Fibroblast of lung (primary cell): ENCODE measurements at places on chromosomes 12 and 14. TPM values are rescaled to one million over a fixed set of nuclear protein-coding genes. Genes with fewer than 3 reads are reported as not detected.

Gene GZMB
- total RNA-seq, result not detected in 2 replicates

Gene RPS6KA5
- 1.0 and 2.0 TPM in 2 replicates for total RNA-seq

Gene POC1B
- total RNA-seq, result 16.7 and 18.0 TPM in 2 replicates

Gene CCDC175
- total RNA-seq, result not detected in 2 replicates

Gene NR4A1
- 2.1 and 3.8 TPM in 2 replicates for total RNA-seq

Gene MUCL1
- total RNA-seq, result not detected in 2 replicates

Gene NDUFA9
- total RNA-seq, result 21.3 and 42.6 TPM in 2 replicates

Gene LARP4
- 33.9 TPM in 2 replicates for total RNA-seq

Gene GPHN
- 9.8 and 13.9 TPM in 2 replicates for total RNA-seq

Gene DTX1
- total RNA-seq, result 0.26 TPM in 1 of 2 replicates, not detected in the other

Gene IL26
- total RNA-seq, result 0.26 TPM in 1 of 2 replicates, not detected in the other

Gene CD163L1
- 0.33 TPM in 1 of 2 replicates, not detected in the other for total RNA-seq

GRCh38 chr12:64780132-64780530 lies 20.9 kb upstream of the GNS start:
- DNase-seq, result no peak

DNA sequence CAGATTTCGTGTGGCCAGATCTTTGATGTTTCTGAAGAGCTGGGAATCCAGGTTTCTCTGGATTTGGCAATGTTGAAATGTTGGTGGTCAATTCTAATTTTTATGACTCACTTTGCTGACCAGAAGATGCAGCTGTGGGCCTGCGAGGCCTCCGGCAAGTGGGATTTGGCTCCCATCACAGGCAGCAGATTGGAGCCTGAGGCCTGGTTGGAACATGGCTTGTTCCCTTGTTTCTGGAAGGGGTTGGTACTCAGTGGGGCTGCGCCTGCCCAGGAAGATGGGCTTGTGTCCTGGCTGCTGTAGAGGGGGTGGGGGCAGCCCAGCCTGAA lies 23.1 kb downstream of the FBRSL1 start:
- DNase-seq, result peak; percentile 73

GRCh38 chr14:104795781-104796686 lies 486 bp upstream of the AKT1 start:
- DNase-seq, result peak; percentile 31

DNA sequence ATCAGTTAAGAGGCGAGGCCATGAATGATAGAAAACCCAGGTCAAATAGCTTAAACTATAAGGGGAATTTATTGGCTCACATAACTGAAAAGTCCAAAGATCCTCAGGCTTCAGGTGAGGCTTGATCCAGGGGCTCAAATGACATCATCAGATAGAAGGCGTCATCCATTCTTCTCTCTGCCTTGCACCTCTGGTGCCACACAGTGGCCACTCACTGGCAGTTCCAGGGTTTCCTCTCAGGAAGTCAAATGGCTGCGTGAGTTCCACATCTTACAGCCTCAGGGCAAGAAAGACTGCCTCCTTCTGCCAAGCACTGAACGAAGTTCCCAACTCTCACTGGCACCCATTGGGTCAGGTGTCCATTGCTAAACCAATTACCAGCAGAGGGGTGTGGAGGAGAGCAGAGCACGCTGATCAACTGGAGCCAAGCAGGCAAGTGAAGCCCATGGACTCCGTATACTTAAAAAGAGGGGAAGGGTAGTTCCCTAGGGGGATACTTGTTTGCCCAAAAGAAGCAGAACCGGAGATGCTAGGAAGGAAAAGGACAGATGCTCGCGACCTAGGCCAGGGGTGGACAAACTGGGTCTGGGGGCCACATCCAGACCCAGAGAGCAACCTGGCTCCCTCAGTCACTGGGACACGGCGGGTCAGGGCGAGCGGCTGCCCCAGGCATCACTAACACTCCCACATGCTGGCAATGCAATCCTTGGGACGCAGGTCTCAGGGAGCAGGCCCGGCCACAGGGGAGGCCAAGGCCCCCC lies 69.3 kb downstream of the SERPINA3 start:
- DNase-seq, result peak; percentile 30

DNA sequence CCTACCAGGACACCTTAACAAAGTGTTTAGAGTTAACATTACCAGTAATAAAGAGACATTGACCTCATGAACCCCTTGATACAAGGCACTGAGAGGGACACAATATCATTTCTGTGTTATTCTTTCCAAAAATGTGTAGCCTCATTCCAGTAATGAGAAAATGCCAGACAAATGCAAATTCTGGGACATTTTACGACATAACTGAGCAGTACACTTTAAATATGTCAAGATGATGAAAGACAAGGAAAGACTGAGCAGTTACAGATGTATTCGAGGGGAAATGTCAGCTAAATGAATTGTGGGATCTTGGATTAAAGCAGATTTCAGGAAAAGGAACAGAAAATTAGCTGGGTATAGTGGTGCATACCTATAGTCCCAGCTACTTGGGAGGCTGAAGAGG lies 255.6 kb downstream of the ERC1 start:
- DNase-seq, result peak; percentile 49

DNA sequence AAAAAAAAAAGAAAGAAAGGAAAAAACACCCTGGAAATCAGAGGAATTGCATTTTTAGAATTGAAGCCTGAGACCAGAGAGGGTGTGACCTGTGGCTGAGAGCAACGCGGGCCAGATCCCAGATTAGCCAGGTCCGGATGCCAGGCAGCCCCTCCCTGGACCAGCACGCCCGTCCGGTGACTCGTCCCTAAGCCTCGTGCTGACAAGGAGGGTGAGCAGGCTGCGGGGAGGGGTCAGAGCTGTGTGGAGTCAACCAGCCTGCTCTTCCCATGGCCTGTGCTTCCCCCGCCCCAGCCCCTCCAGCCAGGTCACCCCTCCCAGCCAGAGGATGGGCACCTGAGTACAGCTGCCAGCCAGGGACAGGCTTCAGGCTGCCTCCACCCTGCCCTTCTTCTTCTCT lies 4.2 kb upstream of the KLC1 start:
- DNase-seq, result peak; percentile 73

DNA sequence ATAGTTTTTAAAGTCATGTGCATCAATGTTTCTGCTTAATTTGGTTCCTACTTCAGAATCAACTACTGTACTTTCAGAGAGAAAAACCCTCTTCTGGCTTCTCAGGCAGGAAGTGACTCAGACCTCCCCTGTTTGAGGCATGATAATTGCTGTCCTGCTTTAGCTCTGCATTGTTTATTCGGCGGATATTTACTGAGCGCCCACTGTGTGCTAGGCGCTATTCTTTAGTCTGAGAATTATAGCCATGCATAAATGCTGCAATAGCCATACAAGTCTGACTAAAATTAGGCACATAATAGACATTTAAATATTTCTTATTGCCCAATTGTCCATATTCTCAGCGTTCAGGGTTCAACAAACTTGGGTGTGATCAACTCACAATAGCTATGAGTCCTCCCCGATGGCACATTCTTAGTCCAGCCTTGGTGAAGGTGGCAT lies 6.1 kb upstream of the AMIGO2 start:
- peak; percentile 86 for DNase-seq

- DNase-seq, result no peak
Measured at GRCh38 chr14:27199272-27199671, 601.4 kb upstream of the NOVA1 start.

DNA sequence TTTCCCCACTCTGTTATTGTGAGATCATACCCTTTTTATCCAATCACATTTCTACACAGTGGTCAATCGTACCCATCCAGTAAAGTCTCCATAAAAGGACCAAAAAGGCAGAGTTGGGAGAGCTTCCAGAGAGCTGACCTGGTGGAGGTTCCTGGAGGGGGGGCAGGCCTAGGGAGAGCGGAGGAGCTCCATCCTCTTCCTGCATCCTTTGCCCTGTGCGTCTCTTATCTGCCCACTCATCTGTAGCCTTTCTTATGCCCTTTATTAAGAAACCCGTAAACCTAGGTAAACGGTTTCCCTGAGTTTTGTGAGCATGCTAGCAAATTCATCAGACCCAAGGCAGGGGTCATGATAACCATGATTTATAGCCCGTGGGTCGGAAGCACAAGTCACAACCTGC lies 26.2 kb downstream of the EVL start:
- DNase-seq, result no peak

DNA sequence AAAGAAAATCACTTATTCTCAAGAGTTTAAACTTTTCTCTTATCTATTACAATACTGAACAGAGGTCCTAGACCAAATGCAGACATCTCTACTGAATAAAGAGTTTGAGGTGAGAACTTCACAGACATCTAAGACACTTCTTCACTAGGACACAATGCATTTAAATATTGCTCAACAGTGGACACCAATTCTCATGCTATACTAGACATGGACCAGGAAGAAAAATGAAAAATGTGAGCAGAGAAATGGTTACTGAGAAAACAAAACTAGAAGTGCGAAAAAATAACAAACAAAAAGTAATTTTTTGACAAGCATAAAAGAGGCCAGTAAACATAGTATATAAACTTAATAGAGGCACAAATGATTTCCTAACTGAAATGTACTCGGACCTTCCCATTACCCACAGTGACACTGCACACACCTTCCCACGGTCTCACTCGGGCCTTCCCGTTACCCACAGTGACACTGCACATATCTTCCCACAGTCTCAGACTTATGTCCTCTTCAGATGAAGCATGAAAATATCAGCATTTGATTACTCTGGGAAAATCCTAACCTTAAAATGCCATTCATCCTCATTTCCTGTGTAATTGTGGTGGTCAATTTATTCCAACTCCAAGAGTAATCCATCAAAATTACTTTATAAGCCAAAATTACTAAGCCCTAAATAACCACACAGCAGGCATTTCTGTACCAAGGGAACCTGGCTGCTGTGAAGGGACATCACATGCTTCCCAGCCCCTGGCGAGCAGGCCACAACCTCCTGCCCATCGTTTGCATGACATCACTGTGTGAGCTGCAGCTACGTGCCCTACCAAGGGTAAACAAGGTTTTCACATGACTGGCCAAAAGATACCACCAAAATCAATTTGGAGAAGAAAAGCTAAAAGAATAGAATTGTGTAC lies 6.4 kb downstream of the SLC15A4 start:
- peak; percentile 43 for DNase-seq

DNA sequence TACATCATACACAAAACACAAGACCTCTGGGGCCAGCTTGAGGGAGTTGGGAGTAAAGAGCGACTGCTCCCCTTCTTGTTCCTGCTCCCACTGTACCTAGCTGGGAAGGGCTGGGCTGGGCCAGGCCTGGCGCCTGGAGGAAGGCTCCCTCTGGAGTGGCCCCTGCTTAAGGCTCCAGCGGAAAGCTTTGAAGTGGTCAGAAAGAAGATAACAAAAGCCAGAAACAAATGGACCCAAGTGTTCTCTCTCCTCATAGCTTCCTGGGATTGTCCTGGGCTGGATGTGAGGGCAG lies 25.3 kb downstream of the PRPF40B start:
- no peak for DNase-seq

DNA sequence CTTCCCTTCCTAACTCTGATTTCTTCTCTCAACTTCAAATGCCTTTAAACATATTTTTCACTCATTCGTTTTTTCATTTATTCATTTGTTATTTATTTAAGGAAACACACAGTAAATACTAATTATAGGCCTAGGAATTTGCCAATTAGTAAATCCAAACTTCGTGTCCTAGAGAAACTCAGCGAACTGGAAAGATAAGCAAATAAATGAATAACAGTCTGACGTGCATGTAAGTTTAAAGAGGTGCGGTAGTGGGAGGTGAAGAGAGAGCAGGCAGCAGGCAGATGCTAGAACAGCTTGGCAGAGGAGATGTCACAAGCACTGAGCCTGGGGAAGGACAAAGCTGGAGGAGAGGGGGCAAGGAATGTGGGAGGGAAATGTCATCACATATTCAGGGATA lies 228.2 kb downstream of the DPY19L2 start:
- no peak for DNase-seq

DNA sequence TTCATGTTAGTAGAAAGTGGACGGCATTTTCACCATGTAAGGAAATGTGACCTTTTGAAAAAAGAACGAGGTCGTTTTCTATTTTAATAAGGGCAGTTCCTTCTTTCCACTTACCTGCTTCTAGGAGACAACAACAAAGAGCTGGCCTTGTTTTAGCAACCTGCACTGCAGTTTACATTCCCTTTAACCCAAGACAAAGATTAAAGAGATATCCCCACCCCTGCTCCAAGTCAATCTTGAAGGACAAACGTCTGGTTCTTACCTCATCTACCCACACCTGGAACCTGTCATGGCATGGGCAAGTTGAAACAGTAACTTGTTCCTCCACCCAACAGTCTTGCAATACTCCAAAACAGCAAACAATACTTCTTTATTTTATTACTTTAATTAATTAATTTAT lies 32.7 kb downstream of the ZCCHC8 start:
- DNase-seq, result no peak

- DNase-seq, result no peak
Measured at GRCh38 chr12:59768031-59768430, 172.2 kb downstream of the SLC16A7 start.

DNA sequence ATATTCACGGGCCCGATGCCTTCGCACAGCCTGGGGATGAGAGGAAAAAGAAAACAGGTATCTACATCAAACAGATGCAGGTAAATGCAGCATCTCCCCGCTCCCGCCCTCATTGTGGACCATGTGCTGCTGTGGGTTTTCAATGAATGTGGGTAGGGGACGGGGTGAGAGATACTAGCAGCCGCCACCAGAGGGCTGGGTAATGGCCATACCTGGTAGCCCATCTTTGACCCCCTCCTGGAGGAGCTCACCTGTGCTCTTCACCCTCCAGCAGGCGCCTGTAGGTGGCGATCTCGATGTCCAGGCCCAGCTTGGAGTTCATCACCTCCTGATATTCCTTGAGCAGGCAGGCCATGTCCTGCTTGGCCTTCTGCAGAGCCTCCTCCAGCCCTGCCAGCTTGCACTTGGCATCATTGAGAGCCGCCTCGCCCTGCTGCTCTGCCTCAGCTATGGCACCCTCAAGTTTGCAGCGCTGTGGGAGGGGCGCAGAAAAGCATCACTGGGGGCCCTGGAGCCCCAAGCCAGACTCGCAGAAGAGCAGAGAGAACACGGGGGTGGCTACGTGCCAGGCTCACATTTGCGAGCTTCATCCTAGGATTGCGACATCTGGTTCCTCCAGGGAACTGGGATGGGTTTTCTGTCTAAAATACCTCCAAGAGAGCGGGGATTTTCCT lies 10.2 kb downstream of the KRT82 start:
- no peak for DNase-seq

DNA sequence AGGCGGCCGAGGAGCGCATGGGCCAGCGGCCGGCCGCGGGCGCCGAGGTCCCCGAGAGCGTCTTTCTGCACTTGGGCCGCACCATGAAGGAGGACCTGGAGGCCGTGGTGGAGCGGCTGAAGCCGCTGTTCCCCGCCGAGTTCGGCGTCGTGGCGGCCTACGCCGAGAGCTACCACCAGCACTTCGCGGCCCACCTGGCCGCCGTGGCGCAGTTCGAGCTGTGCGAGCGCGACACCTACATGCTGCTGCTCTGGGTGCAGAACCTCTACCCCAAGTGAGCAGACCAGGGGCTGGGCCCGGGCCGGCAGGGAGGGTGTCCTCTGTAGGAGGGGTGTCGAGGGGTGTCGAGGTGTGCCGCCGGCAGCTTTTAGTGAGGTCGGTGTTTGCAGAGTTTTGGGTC lies 4.1 kb downstream of the TNFAIP2 start:
- no peak for DNase-seq

- DNase-seq, result no peak
Measured at GRCh38 chr12:6667559-6668210, 4.8 kb upstream of the ING4 start.

DNA sequence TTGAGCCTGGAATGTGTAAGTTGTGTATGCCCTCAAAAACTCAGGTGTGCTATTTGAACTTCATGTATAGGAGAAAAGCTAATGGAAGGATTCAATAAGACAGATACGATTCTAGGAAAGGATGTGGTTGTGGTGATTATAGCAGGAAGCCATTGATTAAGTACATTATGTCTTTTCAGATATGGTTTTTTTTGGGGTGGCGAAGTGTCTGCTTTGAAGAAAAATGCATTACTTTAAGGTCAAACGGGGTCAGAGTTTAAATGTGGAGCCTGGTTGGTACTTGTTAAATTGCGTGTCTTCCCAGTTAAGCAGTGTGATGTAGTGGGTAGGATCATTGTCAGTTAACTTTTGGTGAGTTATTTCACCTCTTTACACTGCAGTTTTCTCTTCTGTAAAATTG lies 13.0 kb upstream of the NUP107 start:
- DNase-seq, result no peak
